ENCODE measurements at places on chromosomes 4 and X. TPM values are rescaled to one million over a fixed set of nuclear protein-coding genes. Genes with fewer than 3 reads are reported as not detected.

GLOD5 gene
- not detected for total RNA-seq

HAND2 gene
- not detected for total RNA-seq

DNA sequence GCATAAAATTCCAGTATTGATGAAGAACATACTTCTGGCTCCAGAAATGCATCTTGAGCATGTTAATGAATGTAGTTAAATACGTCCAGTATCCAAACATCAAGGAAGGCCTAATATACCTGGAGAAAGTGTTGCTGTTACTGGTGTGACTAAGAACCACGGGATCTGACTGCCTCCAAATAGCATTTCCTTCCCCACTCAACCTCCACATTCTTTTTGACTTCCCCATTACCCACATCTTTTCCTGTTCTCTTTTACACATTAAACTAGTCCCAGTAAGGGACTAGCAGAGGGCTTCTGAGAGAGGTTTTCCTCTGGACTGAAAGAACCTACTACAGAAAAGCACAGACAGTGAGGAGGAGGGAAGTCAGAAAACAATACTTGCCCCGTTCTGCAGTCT, 482.8 kb upstream of the HTR2C start:
- DNase-seq, result no peak

GRCh38 chrX:129566073-129566472, 26.0 kb downstream of the OCRL start:
- no peak for DNase-seq

DNA sequence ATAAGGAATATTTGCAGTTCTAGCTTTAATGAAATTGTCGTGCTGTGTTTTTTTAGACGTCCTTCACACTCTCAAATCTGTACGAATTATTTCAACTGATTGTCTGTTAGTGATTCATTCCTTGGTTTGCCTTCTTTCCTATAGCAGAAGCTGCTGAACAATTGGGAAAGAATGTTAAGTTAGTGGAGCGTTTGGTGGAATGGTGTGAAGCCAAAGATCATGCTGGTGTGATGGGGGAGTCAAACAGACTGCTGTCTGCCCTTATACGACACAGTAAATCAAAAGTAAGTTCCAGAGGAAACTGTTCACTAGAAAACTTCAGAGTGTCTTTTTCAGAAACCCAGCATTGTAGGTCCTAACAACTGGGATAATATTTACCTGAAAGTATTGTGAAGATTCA, 159.9 kb downstream of the RAP1GDS1 start:
- DNase-seq, result no peak

DNA sequence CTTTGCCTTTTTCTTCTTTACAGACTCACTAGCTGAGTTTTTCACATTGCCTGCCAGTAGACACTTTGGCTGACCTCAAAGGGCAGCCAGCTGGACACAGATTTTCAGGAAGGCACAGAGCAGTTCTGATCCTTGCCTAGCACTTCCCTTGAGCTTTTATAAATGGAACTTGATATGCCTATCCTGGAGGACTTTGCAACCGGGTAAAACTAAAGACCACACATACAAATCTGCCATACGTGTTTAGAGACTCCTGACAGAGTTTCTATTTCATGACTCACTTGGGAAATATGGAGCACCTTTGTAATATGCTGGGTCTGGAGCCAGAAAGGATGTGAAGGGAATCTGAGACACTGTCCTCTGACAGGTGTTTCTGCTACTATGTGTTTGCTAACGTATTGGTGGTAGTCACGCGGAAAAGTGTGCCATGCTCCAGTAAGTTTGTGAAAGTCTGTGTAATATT, 56.7 kb upstream of the RASSF6 start:
- DNase-seq, result no peak

- no peak for DNase-seq
These were observed 662.2 kb upstream of the BOD1L1 start for GRCh38 chr4:14289708-14290107.
